IMR-90 (cell line): ENCODE measurements at places on chromosomes 5 and 9. TPM values are rescaled to one million over a fixed set of nuclear protein-coding genes. Genes with fewer than 3 reads are reported as not detected.

The TICAM2 gene
- 4.3 and 6.9 TPM in 2 replicates for total RNA-seq

The PLEKHG4B gene
- 1.1 TPM in 2 replicates for total RNA-seq

The ARHGEF37 gene
- total RNA-seq = 0.28 and 0.54 TPM in 2 replicates

The STPG3 gene
- not detected in 2 replicates for total RNA-seq

The TMEM174 gene
- total RNA-seq = not detected in 2 replicates

GRCh38 chr5:11181940-11182339, 420.9 kb upstream of the DAP start:
- H3K27me3 ChIP-seq = no peaks in the 10 kb centered on the region
- H3K4me3 ChIP-seq = no peak overlapping the region
- no peaks in the 10 kb centered on the region for H3K36me3 ChIP-seq
- DNase-seq = no peak
- H3K4me1 ChIP-seq = no peaks in the 10 kb centered on the region

GRCh38 chr5:56595566-56595965, 219.8 kb upstream of the MAP3K1 start:
- H3K27ac ChIP-seq = no peak overlapping the region
- peaks cover 9% of the 10 kb centered on the region for H3K27me3 ChIP-seq
- H3K4me1 ChIP-seq = no peaks in the 10 kb centered on the region
- no peaks in the 10 kb centered on the region for H3K36me3 ChIP-seq
- no peak for DNase-seq

- H3K27ac ChIP-seq = no peak overlapping the region
- no peaks in the 10 kb centered on the region for H3K27me3 ChIP-seq
- no peaks in the 10 kb centered on the region for H3K4me1 ChIP-seq
- no peak overlapping the region for H3K4me3 ChIP-seq
- no peak for DNase-seq
- H3K36me3 ChIP-seq = no peaks in the 10 kb centered on the region
Observed at GRCh38 chr9:3331801-3332200, 194.0 kb downstream of the RFX3 start.

- no peak overlapping the region for H3K4me3 ChIP-seq
- H3K27ac ChIP-seq = no peak overlapping the region
- no peaks in the 10 kb centered on the region for H3K36me3 ChIP-seq
- H3K4me1 ChIP-seq = no peaks in the 10 kb centered on the region
- no peak for DNase-seq
Observed at GRCh38 chr9:13450723-13451122, 171.2 kb upstream of the MPDZ start.

- peaks cover 3% of the 10 kb centered on the region; the same call in 1 of the 2 replicates for H3K27me3 ChIP-seq
- no peak for DNase-seq
- H3K27ac ChIP-seq = no peak overlapping the region
- peaks cover 4% of the 10 kb centered on the region; the same call in 1 of the 2 replicates for H3K4me1 ChIP-seq
- H3K4me3 ChIP-seq = no peak overlapping the region
Observed at GRCh38 chr9:4423207-4423610, 67.1 kb upstream of the SLC1A1 start.

GRCh38 chr5:126494393-126494792, 71.2 kb downstream of the GRAMD2B start:
- H3K27ac ChIP-seq = no peak overlapping the region
- DNase-seq = no peak
- H3K4me3 ChIP-seq = no peak overlapping the region
- H3K36me3 ChIP-seq = peaks cover 12% of the 10 kb centered on the region
- no peaks in the 10 kb centered on the region for H3K4me1 ChIP-seq

GRCh38 chr9:130607640-130608420, 28.5 kb downstream of the FUBP3 start:
- DNase-seq = peak; percentile 67
- no peak overlapping the region for H3K27ac ChIP-seq
- no peak overlapping the region for H3K4me3 ChIP-seq
- no peaks in the 10 kb centered on the region for H3K27me3 ChIP-seq
- peaks cover 25% of the 10 kb centered on the region for H3K36me3 ChIP-seq
- H3K4me1 ChIP-seq = peaks cover 8% of the 10 kb centered on the region

DNA sequence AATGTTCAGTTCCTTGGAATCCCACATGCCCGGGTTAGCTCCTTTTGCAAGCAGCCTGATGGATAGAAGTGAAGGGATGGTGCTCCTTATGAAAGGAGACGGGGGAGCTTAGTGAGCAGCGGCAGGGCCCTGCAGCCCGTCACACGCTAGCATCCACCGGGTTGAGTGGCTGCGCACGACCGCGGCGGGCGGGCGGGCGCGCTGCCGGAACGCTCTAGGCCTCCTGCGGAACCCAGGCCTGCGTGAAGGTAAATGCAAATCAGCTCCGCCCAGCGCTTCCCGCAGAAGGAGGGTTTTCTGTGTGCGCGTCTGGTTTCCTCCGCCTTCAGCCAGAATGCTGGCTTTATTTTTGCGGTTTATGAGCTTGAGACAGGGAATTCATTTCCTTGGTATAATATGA, 19.8 kb downstream of the IL12B start:
- H3K27ac ChIP-seq = no peak overlapping the region
- peaks cover 32% of the 10 kb centered on the region for H3K27me3 ChIP-seq
- no peaks in the 10 kb centered on the region; the same call in 1 of the 2 replicates for H3K4me1 ChIP-seq

DNA sequence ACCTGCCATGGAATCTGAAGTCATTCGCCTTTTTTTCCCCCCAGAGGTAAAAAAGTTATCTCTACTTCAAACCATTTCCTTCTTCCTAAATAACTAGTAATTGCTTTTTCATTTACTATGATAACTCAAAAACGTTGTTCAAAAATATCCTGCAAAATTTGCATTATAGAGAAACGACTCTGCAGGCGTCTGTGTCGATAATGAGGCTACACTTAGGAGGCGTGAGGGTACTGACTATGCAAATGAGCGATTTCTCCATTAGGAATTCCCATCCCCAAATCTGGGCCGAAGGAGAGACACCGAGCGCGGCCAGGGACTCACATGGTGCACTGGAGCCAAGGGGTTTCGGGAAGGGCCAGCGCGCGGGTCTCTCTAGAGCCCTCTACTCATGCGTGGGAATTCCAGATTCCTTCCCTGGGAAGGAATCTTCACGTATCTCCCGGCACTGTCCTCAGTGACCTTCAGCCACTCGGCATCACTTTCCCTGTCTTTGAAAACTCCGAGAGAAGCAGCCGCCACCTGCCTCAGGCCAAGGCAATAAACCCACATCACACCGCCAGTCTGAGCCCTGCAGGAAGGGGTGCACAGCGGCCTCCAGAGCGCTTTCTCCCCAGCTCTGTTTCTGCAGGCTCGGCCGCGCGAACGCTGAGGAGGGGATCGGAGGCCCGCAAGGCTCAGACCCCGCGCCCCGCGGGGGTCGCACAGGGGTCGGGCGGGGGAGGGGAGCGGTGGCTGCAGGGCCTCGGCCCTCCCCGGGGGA, 718 bp upstream of the DENND4C start:
- H3K4me3 ChIP-seq = peak overlapping the region; percentile 97
- H3K27me3 ChIP-seq = no peaks in the 10 kb centered on the region
- peaks cover 2% of the 10 kb centered on the region; the same call in 1 of the 2 replicates for H3K36me3 ChIP-seq

DNA sequence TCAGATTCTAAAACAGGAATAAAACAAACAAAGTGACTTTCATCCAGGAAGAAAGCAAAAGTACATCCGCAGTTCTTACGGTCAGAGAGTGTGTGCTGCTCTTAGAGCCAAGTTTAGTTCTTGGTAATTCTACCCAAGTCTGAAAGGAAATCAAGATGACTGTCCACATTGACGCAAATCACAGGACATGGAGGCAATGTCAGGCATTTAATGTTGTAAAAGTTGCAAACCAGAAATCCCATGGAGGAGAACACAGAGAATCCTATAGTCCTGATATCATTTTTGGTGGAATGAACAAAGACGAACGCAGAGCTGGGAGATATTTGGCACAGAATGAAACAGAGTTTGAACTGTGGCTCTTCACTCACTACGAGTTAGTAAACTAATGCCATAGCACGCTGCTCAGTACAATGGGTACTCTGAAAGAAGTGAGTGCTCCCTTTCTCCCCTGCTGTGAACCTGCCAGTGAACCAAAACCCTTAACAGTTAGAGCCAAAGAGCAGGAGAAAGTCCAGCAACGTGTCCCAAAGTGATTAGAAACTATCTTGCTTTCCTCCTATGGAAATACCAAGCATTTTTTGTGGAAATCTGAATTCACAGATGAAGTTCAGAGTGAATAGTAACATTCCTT, 74.3 kb downstream of the MUSK start:
- H3K4me1 ChIP-seq = peaks cover 14% of the 10 kb centered on the region
- peak overlapping the region; percentile 98 for H3K27ac ChIP-seq
- H3K27me3 ChIP-seq = no peaks in the 10 kb centered on the region

DNA sequence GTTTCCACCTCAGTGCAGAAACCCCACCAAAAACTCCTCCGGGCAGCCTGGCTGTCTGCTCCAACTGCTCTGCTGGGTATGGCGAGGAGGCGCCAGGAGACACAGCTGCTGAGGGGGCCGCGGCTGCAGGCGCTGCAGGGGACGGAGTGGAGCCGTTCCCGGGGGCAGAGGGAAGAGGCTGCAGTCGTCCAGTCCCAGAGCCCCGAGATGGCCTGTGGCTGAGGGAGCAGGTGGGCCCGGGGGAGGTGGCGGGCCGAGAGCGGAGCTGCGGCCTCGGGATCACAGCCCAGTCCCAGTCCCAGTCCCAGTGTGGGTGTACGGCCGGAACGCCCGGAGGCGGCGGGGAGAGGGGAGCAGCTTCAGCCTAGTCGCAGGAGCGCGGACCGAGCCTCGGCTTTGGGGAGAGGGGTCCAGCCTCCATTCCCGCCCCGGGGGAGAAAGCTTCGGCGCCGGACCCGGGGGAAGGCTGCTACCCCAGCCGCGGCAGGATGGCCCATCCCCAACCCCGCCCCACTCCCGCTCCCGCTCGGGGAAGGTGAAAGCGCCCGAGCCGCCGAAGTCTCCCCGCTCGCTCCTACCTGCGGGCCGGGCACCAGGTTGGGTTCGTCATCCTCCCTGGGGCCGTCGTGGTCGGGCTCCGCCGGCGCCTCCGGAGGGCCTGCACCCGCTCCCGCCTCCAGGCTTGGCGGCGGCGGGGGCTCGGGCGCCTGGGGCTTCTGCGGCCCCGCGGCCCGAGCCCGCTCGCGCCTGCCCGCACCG, 513 bp downstream of the FAM193B start:
- H3K27ac ChIP-seq = peak overlapping the region; percentile 80
- H3K4me1 ChIP-seq = peaks cover 14% of the 10 kb centered on the region
- no peak for DNase-seq
- H3K4me3 ChIP-seq = peak overlapping the region; percentile 92

- H3K27ac ChIP-seq = no peak overlapping the region
- H3K4me1 ChIP-seq = no peaks in the 10 kb centered on the region
Observed at GRCh38 chr9:15357050-15357653, 50.1 kb upstream of the TTC39B start.

GRCh38 chr5:78360924-78361630, 660 bp downstream of the SCAMP1 start:
- H3K4me1 ChIP-seq = no peaks in the 10 kb centered on the region
- 0 out of 2 replicates have a peak, but pooled peaks cover 2% of the 10 kb centered on the region for H3K36me3 ChIP-seq

- peak; percentile 20 for DNase-seq
- H3K4me3 ChIP-seq = no peak overlapping the region
- H3K27ac ChIP-seq = no peak overlapping the region
- peaks cover 12% of the 10 kb centered on the region; the same call in 1 of the 2 replicates for H3K36me3 ChIP-seq
- H3K4me1 ChIP-seq = peaks cover 3% of the 10 kb centered on the region; the same call in 1 of the 2 replicates
Observed at GRCh38 chr5:146284016-146284415, 54.6 kb upstream of the POU4F3 start.

DNA sequence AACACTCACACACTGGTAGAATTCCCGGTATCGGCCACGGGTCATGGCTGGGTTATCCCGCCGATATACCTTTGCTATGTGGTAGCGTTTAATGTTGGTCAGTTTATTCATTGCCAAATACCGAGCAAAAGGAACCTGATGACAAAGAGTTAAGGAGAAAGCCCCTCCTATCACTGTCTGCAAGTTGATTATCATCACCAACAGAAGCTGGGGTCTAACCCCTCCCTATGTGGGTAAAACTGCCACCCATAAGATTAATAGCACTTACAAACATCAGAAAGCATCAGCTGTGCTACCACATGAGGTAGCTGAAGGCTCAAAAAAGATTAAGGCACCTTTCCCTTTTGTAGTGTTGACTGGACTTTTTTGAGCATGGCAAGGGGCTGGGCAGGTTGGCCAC, 5.6 kb upstream of the DND1 start:
- no peak overlapping the region for H3K4me3 ChIP-seq
- no peaks in the 10 kb centered on the region for H3K4me1 ChIP-seq
- H3K27ac ChIP-seq = no peak overlapping the region
- DNase-seq = no peak
- no peaks in the 10 kb centered on the region for H3K27me3 ChIP-seq

DNA sequence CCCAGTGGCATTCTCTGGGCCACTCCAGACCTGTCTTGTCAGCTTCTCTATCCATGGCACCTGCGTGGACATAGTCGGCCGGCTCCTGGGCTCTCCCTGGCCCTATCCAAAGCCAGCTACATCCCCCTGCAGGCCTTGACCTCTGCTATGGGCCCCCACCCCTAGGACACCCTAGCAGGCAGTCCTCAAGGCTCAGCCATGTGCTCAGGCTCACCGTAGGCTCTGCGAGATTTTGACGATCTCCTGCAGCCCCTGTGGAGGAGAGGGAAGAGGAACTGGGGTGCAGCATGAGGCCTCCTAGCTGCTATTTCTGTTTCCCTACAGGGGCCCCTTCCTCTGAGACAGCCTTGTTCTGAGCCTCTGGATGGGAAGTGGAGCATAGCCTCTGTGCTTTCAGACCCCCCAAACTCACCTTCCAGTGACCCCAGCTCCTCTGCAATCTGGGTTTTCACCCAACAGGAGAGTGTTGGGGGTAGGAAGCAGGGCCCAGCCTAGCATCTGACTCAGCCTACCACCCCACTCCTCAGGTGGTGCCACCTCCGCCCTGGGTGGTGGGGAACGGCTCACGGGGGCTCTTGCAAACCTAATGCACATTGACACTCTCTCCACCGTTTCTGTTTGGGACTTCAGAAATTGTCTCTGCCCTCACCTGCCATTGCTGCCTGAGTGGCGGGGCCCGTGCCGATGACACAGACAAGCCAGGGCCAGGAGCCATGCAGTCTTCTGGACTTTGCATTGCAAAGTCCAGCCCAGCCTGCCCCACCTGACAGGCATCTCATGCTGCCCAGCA, 36.7 kb downstream of the HRH2 start:
- no peak overlapping the region for H3K27ac ChIP-seq
- no peaks in the 10 kb centered on the region for H3K36me3 ChIP-seq
- H3K4me1 ChIP-seq = no peaks in the 10 kb centered on the region
- H3K4me3 ChIP-seq = no peak overlapping the region
